ENCODE measurements at places on chromosomes 7 and 10. TPM values are rescaled to one million over a fixed set of nuclear protein-coding genes. Genes with fewer than 3 reads are reported as not detected.
A peak's percentile ranks its signal among the peaks of the same experiment; 100 is the strongest.

DNA sequence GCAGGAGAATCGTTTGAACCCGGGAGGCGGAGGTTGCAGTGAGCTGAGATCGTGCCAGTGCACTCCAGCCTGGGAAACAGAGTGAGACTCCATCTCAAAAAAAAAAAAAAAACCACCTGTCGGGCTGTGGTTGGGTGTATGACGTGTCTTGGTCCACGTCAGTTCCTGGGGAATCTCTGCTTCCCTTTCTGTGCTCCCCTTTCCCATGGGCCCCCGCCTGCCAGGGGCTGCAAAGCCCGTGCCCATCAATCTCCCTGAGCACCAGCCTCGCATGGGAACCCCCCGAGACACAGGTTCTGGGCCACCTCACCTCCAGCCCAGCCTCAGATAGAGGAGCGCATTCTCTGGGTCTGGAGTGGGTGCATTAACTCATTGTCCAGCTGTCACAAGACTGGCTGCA is 2.3 kb upstream of the SH2B2 start:
- DNase-seq = no peak

GRCh38 chr7:116979430-116979829 is 26.1 kb downstream of the ST7 start:
- DNase-seq = no peak

DNA sequence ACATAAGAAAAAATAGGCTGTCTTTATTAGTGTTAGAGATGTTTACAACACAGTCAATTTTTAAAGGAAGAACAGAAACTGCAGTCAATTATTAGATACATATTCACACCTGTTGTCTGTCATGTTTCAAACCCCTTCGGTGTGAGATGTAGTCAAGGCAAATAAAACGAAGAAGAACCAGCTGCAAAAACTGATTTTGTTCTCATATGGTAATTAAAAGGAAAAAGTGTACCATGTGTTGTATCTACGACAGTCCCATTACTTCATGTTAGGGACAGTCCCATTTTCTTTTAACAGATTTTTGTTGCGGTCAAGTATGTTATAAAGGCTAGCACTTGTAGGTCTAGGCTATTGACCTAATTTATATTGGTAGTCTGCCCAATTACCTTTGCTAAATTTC is 149.4 kb downstream of the LRRN3 start:
- no peak for DNase-seq

DNA sequence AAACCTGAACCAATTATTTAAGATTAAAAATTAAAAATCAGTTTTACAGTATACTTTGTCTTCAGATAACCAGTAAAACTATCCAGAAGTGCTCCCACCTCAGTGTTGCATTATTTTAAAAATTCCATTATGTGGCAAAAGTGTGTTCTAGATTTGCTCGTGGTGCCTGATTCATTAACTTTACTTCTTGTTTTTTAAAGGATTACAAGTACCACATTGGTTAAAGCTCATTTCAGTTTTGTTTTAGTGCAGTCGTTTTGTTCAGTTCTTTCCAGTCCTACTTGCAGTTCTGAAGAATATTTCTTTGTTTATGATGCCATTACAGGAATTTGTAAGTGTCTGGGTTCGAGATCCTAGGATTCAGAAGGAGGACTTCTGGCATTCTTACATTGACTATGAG is 69.0 kb downstream of the SNX10 start:
- DNase-seq = no peak

DNA sequence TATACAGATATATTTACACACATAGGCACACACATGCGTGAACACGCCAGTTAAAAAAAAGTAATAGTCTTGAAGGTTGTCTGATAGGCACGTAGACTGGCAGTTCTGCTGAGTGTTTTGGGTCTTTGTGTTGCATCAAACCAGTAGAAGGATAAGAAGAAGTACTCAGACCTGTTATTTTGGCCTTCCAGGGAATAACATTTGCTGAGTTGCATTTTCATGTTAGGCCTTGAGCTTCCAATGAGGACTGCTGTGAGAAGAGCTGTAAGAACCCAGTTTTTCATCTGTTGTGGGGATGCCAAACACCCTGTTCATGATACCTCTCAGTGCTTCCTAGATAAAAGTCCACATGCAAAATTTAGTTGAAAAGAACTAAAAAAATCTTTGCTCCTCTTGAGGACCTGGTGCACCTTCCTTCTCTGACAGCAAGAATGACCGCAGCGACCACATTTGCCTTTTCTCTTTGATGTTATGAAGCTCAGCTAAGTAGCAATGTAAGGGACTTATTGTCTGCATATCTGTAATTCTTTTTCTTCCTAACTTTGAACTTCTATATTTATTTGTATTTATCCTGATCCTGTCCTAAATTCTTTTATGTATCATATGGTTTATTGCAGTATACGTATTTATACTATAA is 27.2 kb downstream of the HIPK2 start:
- no peak for DNase-seq

DNA sequence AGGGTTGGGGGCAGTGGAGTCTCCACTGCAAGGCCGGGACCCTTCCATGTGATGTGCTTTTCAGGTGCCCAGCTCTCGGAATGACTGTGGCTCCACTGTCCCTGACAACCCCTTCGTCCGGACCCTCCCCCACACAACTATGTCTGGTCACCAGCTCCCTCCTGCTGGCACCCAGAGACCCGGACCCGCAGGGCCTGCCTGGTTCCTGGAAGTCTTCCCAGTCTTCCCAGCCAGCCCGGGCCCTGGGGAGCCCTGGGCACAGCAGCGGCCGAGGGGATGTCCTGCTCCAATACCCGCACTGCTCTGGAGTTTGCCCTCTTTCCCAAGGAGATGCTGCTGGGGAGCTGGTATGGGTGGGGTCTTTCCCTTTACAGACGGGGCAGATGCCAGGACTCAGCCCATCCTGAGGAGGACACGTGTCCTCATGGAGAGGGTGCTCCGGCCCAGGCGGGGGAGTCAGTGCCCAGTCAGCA is 5.5 kb downstream of the ATP6V0E2 start:
- DNase-seq = no peak

DNA sequence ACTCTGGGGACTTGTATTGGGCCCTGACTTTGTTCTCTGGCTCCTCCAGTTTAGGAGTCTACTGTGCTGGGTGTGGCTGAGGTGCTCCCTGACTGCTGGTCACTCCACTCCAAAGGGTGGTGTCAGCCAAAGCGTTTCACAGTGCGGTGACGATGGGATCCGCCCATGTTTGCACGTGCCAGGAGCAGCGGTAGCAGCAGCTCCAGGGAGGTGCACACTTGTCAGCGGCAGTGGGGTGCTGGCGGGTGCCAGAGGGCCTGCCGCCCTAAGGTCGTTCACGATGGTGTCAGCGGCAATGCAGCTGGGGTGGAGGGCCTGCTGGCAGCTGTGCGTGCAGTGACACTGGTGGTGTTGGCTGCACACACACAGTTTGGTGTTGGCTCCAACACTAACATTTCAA is 268.5 kb upstream of the AKR1E2 start:
- no peak for DNase-seq

DNA sequence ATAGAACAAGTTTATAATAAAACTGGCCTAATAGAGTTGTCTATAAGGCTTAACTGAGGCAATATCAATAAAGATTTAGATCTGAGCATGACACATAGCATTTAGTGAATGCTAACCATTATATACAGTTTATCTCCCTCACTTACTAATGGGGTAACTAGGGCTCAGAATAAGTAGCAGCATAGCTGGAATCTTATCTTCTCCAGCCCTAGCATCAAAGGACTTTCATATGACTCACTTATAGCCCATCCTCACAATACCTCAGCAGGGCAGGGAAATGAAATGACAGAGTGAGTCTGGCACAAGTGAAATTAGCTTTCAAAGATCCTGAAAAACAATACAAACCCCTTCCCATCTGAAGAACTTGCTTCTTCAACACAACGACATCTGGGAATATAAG is 362.9 kb downstream of the KIF20B start:
- DNase-seq = no peak

DNA sequence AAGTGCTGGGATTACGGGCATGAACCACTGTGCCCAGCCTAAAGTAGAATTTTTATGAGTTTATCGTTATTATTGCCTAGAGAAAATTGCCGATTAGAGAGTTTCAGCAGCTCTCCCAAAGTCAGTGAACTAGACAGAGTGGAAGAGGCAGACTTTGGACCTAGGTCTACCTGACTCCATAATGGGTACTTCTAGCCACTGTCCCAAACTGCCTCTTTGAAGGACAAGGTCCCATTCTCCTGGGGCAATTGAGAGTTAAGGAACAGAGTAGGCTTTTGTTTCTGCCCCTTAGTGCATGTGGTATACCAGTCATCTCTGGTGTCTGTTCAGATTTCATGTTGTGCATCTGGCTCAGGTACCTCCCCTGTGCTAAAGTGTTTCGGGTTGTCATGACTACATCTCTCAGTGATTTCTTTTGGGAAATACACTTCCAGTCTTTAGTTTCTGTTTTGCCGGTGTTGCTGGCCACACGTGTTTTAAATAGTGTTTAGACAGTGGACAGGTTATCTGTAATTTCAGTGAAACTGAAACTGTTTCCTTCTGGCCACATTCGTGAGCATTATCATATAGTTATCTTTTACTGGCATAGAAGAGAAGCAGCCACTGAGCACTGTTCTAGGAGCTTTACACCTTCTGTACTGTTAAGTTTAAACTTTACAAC is 4.7 kb downstream of the TMEM236 start:
- no peak for DNase-seq

GRCh38 chr10:86261941-86262687 is 104.5 kb downstream of the GRID1 start:
- DNase-seq = no peak

DNA sequence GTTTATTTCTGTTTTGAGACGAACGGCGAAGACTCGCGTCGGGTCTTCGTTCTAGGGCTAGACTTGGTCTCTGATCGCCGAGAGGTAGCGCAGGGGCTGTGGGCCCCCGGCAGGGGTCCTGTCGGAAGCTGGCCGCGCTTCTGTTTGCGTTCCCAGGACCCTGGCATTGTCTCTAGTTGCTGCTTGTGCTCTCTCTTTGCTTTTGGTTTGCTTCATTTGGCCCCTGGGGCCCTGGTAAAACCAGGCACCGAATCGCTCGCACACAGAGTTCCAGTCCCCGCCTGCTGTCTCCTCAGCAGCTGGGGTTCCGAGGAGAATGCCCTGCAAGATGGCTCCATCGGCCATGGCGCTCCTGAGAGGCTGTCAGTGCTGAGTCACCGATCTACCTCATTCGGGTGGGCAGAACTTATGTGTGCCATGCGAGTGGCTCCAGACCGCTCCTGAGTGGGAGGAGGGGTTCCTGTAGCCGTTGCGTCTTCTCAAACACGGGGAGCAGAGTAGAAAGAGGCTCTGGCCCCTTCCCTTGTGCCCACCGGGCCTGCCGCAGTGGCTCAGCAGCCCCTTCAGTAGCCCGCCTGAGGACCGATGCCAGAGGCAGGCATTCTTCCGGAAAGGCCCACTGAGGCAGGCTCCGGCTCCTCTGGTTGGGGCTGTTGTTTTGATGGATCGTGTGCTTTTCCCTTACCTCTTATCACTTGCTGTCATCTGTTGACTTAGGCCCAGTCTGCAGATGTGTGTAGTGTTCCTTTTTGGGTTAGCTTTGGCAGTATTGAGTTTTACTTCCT is 826 bp downstream of the CHPF2 start:
- DNase-seq = peak; percentile 54

- no peak for DNase-seq
These were observed 89.7 kb upstream of the RET start for GRCh38 chr10:42987121-42987541.

DNA sequence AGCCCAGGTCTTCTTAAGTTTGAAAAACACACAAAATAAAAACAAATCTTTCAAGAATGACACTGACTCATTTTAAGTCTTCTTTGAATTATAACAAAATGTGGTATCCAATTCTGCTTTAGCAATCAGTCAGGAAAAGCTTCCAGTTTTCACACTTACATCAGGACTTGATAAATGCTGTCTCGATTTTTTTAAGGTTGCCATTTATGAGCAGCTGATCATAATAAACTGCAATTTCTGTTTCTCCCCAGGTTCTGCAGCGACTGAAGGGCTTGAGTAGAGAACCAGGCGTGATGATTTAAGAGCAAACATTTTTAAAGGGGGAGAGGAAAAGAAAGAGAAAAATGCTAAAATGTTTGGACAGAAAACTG is 71.1 kb downstream of the FAM107B start:
- DNase-seq = no peak

DNA sequence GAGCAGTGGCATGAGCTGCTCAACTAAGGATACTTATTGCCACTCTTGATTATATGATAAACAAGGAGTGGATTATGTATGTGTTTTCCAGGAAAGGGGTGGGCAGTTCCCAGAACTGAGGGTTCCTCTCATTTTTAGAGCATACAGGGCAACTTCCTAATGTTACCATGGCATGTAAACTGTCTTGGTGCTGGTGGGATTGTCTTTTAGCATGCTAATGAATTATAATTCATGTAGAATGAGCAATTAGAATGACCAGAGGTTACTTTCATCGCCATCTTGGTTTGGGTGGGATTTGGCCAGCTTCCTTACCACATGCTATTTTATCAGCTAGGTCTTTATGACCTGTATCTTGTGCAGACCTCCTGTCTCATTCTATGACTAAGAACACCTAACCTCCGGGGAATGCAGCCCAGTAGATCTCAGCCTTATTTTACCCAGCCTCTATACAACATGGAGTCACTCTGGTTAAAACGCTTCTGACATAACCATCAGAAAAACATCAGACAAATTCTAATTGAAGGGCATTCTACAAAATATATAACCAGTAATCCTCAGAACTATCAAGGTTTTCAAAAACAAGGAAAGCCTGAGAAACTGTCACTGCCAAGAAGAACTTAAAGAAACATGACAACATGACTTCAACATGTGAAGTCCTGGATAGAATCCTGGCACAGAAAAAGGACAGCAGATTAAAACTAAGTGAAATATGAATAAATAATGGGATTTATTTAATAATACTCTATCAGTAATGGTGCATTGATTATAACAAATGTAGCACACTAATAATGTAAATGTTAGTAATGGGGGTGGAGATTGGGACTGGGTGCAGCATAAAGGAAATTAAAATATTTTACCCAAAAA is 365.0 kb downstream of the SEMA3D start:
- no peak for DNase-seq

DNA sequence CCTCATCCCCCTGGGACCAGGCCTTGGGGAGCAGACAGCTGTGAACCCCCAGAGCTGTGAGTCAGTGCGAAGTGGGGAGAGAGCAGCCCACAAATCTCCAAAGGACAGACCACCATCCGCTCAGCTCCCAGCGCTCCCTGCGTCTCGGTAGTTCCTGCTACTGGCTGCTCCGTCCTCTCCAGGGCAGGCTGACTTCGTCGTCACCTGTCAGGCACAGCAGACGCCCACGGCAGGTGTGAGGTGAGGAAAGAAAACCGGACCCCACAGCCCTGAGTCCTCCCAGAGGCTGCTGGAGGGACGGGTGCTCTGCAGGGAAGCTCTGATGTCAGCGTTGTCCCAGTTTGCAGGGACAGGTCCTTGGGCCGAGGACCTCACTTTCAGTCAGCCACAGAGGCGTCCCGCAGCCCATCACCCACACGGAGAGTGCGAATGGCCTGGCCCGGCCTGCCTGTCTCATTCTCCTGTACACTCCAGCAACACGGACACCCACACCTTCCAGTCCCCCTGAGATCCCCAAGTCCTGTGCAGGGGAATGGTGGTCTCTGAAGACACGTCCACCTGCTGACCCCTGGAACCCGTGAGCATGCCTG is 95.2 kb downstream of the DNAJB6 start:
- DNase-seq = peak; percentile 2

ZNF248 gene
- total RNA-seq = 7.0 TPM

PDE1C gene
- not detected for total RNA-seq

SORCS1 gene
- total RNA-seq = not detected

EMX2 gene
- total RNA-seq = not detected

UBE3C gene
- total RNA-seq = 50.1 TPM

Measured in T-cell (primary cell).